ENCODE measurements at places on chromosomes 4 and X. TPM values are rescaled to one million over a fixed set of nuclear protein-coding genes. Genes with fewer than 3 reads are reported as not detected.

DNA sequence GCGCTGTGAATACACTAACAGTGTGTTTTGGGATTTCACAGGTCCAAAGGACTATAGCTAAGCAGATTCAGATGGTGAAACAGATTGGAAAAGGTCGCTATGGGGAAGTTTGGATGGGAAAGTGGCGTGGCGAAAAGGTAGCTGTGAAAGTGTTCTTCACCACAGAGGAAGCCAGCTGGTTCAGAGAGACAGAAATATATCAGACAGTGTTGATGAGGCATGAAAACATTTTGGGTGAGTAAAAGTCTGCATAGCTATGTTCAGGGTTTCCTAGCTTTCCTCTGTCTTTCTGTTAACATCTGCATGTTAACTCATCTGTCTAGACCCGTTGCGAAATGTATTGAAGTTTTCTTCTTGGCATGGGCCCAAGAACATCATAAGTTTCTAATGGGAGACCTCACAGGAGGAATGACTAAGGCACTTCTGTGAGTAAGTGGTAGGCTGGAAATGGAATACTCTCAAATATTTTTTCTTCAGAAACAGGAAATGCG, 372.1 kb downstream of the BMPR1B start:
- no peak overlapping the region for H3K4me3 ChIP-seq
- no peaks in the 10 kb centered on the region for H3K36me3 ChIP-seq
- no peaks in the 10 kb centered on the region for H3K4me1 ChIP-seq
- no peak overlapping the region for H3K27ac ChIP-seq

GAGE12J gene
- not detected for total RNA-seq

CYLC1 gene
- not detected for total RNA-seq

UPF3B gene
- total RNA-seq, result 1.8 TPM

PDZD4 gene
- 21.0 TPM for total RNA-seq

SFRP2 gene
- total RNA-seq, result 71.2 TPM

All from uterus (tissue), 4 donors.